Hematopoietic multipotent progenitor cell (in vitro differentiated cells): ENCODE measurements at places on chromosomes 6 and 20. TPM values are rescaled to one million over a fixed set of nuclear protein-coding genes. Genes with fewer than 3 reads are reported as not detected.

The ADGB gene
- under 0.01 TPM for total RNA-seq

The TAGAP gene
- 67.3 TPM for total RNA-seq

The ANKRD66 gene
- total RNA-seq, result not detected

The MED23 gene
- 19.7 TPM for total RNA-seq

The JPH2 gene
- under 0.01 TPM for total RNA-seq

The ATP9A gene
- 25.0 TPM for total RNA-seq

The HAO1 gene
- not detected for total RNA-seq

The OR2J1 gene
- total RNA-seq, result under 0.01 TPM

GRCh38 chr20:1155342-1155741 lies 29.4 kb downstream of the TMEM74B start:
- no peak for DNase-seq

GRCh38 chr6:87698547-87699006 lies 3.5 kb downstream of the AKIRIN2 start:
- DNase-seq, result no peak

DNA sequence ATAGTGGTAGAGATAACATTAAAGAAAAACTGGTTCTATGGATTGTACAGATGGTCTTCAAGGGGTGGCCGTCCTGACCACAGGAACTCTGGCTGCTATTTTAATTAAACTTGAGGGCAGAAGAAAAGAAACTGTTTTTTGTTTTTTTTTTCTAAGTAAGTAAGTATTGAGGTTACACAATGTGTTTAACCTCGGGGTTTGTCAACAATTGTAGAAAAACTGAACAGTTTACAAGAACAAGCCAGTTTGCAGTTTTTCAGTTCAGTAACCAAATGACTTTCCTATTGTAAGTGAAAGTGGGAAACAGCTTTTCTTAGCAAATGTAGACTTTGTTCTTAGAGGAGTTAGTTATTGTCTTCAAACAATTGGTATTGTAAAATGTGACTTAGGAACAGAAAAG lies 77.0 kb downstream of the PLCB1 start:
- no peak for DNase-seq

DNA sequence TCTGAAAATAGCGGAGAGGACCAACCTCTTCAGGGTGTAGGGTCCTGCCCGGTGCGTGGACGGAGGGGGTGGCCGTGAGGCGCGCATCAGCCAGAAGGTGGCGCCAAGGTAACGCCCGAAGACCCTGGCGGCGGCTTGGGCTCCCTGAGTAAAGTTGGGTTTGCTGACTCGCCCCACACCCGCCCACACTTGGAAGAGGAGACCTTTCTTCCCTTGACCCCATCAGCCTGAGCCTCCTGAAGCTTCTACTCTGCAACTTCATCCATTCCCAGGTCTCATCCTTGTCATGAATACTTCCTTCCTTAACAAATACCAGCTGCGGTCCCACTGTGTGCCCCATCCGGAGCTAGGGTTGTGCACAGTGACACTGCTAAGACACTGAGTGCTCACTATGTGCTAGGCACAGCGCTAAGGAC lies 14.6 kb downstream of the CD40 start:
- no peak for DNase-seq

- no peak for DNase-seq
Measured at GRCh38 chr6:79423216-79423615, 114.0 kb downstream of the LCA5 start.

DNA sequence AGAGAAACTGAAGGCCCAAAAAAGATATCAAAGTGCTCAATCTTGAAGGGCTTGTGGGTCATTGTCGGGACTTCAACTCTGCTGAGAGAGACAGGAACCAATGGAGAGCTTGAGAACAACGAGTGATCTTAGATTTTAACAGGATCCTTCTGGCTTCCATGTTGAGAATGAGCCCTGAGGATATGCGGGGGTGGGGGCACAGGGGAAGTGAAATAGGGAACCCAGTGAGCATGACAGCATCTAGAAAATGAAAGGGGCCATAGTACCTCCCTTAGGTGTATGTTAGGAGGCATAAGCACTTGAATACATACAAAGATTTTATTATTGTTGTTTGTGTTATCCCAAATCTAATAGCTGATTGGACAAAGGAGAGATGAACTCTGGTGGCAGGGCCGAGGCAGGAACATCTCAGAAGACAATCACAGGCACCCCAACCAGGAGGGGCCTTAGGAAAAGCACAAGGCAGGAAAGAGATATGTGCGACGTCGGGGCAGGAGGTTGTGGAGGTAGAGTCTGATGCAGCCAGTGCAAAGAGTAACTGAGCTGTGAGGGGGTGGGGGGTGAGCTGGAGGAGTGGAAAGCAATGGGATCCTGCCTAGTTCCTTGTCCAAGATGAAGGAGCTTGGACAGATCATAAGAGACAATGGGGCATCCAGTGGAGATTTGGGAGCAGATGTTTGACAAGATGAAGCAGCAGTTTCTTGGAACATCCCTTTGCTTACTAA lies 10.4 kb downstream of the TGM6 start:
- DNase-seq, result no peak

DNA sequence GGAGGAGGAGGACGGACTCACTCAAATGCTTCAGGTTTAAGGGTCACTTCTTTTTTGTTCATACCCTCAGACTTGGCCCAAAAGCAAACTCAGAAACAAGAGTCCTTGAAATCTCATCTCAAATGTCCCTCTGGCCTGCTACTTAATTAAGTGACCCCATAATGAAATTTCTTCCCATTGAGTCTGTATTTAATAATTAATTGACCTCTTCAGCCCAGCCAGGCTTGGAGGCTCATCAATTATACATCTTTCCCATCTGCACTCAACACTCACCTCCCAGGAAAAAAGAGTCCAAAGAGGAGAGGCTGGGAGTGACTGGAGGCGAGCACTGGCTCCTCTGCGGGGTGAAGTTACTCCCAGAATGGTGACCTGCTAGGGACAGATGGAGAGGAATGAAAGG lies 90.5 kb upstream of the EYA2 start:
- DNase-seq, result no peak

- no peak for DNase-seq
Measured at GRCh38 chr20:58652606-58653294, 1.7 kb downstream of the STX16 start.

DNA sequence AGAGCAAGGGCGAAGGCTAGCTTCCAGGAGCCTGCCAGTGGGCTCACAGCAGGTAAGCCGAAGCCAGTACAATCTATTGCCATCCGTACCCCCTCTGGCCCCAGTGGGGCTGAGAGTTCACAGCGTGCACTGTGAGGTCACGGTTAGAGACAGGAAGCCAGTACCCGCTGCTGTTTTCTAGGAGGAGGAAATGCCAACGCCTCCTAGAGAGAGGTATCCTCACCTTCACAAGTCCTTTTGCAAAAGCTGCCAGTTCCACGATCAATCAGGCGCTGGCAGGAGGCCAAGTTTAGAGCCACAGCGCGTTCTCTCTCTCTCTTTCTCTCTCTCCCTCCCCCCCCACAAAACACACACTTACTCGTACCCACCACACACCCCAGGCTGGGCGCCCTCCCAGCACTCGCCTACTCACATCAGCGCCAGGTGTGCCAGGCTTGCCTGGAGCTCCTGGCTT lies 22.5 kb downstream of the COL9A1 start:
- DNase-seq, result no peak

- no peak for DNase-seq
Measured at GRCh38 chr6:111667931-111668330, 62.3 kb upstream of the TRAF3IP2 start.

GRCh38 chr6:124080483-124080882 lies 276.8 kb downstream of the NKAIN2 start:
- DNase-seq, result no peak

DNA sequence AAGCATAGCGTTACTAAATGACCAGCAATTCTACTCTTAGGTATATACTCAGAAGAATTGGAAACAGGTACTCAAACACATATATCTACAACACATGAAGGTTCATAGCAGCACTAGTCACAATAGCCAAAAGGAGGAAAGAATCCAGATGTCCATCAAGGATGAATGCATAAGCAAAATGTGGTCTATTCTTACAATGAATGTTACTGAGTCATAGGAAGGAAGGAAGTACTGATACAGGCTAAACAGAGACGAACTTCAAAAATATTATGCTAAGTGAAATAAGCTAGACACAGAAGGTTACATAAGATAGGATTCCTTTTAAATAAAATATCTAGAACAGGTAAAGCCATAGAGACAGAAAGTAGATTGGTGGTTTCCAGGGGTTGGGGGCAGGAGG lies 93.5 kb downstream of the MAP3K7 start:
- peak; percentile 59 for DNase-seq

GRCh38 chr20:32155017-32155981 lies 45.8 kb downstream of the TM9SF4 start:
- DNase-seq, result peak; percentile 67

DNA sequence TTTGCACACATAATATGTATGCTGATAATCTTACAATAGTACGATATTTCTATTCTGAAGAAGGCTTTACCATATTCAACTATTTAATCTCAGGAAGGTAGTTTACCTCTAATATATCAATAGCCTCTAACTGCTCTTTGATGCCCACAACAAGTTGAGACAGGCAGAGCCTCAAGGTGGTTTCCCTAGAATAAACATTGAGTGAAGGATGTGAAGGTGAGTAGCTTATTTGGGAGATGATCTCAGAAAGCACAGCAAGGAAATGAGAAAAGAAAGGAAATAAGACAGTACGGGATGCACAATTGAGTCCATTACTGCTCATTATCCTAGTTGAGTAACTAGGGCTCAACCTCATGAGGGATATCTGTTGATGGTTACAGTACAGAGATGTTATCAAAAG lies 638.4 kb downstream of the MAFB start:
- no peak for DNase-seq

GRCh38 chr6:158092806-158093205 lies 75.3 kb downstream of the SERAC1 start:
- DNase-seq, result no peak

- DNase-seq, result no peak
Measured at GRCh38 chr20:48738094-48738398, 89.8 kb downstream of the PREX1 start.

DNA sequence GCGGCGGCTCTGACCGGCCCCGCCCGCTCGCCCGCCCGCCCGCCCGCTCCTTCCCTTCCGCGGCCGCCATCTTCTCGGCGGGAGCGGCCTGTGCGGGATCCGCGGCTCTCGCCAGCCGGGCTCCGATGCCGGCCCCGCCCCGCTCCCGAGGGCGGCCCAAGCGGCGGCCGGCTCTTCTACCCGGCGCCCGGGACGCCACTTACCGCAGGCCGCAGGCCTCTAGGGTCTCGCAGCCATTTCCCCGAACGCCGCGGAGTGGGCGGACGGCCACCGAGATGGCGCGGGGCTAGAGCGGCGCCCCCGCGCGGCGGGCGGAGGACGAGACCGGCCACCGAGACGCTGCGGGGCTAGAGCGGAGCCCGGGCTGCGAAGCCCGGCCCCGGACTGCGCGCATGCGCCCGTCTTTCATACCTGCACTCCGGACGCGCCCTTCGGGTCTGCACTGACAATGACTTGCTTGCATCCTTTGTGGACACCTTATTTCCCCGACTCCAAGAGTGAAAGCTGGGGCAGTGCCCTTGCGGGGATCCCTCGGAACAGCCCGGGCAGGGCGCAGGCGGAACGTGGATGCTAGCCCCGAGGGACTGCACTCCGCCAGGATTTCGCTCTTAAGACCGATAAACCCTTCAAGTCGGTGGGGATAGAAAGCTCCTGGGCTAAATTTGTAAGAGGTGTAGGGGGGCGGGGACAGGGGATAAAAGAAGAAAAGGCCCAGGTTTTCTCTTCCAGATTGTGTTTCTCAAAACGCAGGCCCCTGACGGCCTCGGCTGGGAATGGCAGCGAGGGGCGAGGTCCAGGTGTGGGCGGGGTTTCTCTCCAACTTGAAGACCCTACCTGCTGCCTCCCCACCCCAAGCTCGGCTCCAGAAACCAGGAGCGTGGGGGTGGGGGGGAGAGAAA lies at the start of gene DIDO1:
Gene DIDO1 (minus strand): TSS at position 277 of the 899 bp plus-strand sequence.
- DNase-seq, result peak; percentile 85

DNA sequence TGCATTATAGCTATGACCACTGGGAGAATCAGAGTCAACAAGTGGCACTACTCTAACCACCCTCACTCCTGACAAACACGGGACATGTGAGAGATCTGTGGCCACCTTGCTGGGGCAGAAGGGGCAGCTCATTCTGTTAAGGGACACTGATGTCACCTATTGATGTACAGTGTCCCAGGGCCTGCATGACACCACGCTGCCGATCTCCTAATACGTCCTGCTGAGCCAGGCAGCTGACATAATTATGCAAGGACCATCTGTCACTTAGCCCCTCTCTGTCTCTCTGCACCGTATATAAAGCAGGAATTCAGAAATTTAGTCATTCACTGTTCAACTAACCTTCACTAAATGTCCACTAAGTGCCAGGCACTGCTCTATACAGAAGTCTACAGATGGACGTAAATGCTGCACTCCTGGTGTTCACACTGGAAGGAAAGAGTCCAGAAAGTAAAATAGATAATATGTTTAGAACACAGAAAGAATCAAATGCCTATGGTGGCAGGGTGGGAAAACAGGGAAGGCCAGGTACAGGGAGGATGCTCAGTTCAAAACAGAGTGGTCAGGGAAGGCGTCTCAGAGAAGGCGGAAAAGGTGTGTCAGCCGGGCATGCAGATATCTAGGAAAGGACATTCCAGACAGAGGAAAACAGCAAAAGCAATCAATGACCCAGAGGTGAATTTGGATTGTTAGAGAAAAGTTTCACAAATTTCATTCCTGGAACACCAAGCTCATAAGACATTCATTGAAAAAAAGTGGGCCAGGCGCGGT lies 173.8 kb downstream of the ZNF217 start:
- no peak for DNase-seq

DNA sequence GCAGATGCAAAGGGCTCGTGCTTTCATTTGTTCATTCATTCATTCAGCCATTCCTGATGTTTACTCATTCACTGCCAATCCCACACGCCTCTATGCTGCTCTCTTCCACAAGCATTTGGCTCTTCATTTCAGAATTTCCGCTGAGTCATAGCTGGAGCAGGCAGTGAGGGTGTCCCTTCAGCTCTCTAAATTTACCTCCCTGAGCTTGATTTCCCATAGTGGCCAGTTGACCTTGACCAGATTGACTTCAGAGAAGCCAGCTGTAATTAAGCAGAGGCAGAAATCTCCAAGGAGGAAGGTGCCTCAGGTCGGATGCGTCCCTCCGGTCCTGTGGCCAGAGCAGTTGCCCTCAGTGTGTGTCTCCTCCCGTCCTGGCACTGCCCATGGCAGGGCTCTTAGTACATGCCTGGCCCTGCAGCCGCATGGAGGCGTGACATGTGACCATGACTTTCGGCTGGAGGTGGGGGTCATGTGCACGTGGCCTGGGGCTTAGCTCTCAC lies 267.2 kb upstream of the ECI2 start:
- DNase-seq, result no peak

DNA sequence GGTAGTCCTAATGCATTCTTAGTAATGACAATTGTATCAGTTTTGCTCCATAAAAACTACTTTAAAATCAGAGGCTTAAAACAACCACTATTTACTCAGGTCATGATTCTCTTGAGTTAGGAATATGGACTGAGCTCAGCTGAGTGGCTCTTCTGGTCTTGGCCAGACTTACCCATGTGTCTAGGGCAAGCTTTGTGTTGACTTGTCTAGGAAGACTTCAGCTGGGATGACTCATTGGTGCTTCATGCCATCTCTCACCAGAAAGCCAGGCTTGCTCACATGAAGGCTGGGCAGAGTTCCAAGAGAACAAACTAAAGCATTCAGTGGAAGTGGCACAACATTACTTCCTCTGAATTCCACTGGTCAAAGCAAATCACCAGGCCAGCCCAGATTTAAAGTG lies 155.3 kb downstream of the DHX35 start:
- DNase-seq, result no peak

GRCh38 chr20:17912916-17913315 lies 55.7 kb downstream of the SNX5 start:
- DNase-seq, result no peak

GRCh38 chr6:124968401-124968800 lies 6.2 kb downstream of the RNF217 start:
- DNase-seq, result no peak

GRCh38 chr6:1942834-1943233 lies 302.6 kb downstream of the GMDS start:
- DNase-seq, result no peak

- no peak for DNase-seq
Measured at GRCh38 chr20:52434041-52434425, 242.5 kb upstream of the ZFP64 start.
